Stimulated activated naive CD4-positive, alpha-beta T cell (primary cell): ENCODE measurements at places on chromosomes 11 and 22.

GRCh38 chr11:117426941-117427340 is 99.3 kb downstream of the CEP164 start:
- no peak for DNase-seq

GRCh38 chr11:429931-430456 is 11.8 kb downstream of the ANO9 start:
- no peak for DNase-seq

DNA sequence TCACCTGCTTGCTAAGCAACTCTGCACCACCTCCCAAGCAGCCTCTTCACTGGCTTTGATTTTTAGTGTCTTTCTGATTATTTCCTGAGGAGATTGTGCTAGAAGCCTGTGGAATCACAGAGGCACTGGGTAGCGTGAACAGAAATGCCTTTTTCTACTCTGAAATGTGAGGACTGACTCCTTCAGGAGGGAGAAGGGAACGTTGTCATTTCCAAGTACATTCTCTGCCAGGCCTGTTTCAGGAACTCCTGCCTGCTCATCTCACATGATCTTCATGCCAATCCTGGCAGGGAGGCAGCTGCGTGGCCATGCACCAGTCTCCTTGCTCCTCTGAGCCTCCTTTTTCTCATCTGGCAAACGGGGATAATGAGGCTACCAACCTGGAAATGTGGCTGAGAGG is 49.8 kb upstream of the PRDM11 start:
- no peak for DNase-seq

DNA sequence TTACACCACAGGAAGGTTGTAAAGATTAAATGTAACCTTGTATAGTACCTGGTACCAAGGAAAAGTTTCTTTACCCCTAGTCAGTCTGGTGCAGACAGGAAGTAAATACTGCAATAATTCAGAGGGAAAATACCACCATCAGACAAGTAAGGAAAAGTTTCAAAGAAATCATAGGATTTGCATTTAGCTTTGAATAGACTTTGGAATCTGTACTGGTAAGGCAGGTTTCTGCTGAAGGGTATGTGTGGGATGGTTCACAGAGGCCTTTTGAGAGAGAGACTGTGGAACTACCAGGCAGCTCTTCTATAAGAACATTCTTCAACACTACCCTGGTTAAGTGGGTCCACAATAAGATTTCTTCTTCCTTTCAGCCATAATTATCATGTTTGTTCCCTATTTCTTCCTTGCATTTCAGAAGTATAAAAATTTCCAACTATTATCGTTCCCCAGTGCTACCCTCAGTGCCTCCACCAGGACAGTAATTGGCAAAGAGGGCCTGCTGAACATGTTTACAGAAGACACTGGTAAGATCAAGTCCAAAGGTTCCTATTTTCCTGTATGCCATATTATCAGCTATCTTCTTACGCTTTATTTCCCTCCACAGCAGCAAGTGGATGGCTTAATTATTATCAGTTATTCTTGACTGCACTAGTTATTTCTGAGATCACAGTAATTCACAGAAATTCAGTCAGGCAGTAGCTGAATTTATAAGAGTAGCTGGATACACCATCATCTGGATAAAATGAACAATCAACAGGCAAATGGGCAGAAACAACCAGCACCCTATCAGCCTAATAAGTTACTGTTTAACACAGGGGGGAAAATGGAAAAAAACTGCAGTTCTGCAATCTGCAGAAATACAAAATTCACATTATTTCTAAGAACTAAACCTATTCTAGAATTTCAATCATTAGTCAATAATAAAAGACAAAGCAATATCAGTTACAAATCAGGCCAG is 48.5 kb downstream of the PITPNB start:
- no peak for DNase-seq

DNA sequence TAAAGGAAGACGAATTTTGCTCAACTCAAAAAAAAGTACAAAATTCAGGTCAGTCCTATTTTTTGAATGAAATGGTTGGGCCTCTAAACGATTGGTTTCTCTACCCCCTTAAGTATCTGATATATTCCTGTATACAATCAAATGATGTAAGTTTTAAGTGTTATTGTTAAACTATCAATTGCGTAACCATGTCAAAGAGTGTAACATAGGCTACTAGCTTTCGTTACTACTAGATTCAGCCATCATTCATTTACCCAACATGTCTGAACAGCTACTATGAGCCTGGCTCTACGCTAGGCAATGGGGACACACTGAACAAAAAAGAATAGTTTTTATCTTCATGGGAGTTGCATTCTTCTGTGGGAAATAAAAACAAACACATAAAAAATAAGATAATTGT is 3.3 kb downstream of the RAB6A start:
- no peak for DNase-seq

DNA sequence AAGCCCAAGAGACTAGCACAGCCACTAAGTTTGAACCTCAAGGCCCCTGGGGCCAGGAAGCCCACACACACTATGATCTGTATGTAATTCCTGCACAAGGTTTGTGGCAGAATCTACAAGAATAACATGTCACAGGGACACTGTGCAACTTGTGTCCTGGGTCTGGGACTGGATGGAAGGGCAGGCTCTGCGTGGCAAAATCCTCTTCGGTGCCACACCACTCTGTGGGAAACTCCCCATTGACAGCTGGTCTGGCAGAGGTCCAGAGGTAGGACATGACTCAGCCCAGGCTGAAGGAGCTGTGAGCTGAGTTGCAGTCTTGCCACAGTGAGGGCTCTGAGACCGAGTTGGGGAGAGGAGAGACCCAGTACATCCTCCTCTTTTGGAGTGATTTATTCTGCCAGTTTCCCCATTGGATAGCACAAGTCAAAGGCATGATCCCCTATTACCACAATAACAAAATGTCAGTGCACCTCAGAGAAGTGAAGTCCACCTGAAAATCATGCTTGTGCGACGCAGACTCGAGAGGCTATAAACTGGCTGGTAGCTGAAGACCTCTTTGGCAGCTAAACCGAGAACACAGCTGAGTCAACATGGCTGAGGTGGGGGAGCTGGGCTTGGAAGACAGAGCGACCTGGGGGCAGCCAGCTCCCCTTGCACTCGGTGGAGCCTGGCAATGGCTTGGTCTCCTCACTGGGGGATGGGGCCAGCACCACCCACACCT is 23.3 kb upstream of the SERPIND1 start:
- no peak for DNase-seq

DNA sequence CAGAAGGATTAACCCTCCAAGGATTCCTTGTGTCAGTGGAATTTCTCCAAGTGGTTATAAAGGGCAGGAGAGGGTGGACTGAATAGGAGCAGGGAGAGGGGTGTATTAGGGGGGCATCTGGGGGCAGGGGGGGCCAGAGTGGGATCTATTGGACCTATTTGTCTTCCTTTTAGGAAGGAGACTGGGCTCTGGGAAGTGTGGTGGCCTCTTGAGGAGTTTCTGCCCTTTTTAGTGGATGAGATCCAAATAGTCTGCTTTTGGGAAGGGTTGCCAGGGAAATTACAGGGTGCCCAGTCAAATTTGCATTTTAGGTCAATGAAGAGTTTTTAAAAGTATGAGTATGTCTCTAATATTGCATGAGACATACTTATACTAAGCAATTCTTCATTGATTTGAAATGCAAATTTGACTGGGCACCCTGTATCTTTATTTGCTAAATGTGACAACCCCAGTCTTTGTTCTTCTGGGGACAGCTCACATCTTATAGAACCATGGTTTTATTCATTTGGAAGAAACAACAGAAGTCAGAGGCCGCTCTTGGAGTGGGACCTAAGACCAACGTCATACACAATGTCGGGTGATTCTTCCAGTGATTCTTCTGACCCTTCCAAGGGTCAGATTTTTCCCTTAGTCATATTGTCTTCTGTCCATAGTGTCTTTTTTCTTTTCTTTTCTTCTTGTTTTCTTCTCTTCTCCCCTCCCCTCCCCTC is 429 bp upstream of the SLC22A6 start:
- DNase-seq, result no peak

- DNase-seq, result no peak
Observed at GRCh38 chr11:78391424-78391823, 26.2 kb downstream of the GAB2 start.

DNA sequence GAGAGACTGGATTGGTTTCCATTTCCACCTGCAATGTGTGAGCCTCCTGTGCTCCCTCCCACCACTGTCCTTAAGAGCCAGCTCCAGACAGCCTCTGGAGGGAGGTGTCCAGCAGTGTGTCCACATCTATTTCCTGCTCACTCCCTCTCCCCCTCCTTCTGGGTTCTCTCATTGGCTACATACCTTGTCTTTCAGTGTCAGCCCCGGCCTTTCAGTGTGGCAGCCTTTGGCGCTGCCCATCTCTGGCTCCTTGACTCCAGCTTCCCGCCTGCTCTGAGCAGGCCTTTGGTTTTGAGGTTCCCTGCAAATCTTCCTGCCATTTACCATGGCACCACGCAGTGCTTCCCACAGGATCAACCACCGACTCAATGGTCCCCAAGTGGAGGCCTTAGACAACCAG is 19.0 kb upstream of the PTPRJ start:
- no peak for DNase-seq

GRCh38 chr11:105719073-105719822 is 109.4 kb downstream of the GRIA4 start:
- DNase-seq, result no peak

DNA sequence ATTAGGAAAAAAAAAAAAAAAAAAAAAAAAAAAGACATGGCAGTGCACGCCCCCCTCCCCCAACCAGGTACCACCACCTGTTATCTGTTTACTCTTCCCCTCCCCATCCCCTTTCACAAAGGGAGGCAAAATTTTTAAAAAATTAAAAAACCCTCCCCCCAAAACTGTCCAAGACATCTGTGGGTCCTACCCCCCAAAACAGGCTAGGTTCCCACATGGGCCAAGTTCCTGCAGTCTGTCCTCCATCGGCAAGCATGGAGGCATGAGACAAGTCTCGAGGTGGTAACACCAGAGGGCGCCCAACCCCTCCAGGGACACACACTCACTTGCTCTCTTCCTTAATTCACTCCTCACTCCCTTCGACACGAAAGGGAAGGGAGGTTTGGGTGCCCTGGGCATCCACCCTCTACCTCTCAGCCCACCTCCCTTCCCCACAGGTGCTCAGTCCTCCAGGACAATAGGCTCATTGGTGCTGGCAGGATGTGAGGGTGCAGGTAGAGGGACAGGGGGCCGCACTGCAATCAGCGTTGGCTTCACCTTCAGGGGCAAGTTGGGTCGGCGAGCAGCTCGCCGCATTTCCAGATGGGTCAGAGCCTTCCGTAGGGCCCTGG is 2.2 kb upstream of the TUT1 start:
- DNase-seq, result peak; percentile 59

GRCh38 chr11:32511926-32512325 is 71.7 kb upstream of the EIF3M start:
- DNase-seq, result no peak

GRCh38 chr11:63999349-64000025 is 13.2 kb downstream of the OTUB1 start:
- peak; percentile 57 for DNase-seq

DNA sequence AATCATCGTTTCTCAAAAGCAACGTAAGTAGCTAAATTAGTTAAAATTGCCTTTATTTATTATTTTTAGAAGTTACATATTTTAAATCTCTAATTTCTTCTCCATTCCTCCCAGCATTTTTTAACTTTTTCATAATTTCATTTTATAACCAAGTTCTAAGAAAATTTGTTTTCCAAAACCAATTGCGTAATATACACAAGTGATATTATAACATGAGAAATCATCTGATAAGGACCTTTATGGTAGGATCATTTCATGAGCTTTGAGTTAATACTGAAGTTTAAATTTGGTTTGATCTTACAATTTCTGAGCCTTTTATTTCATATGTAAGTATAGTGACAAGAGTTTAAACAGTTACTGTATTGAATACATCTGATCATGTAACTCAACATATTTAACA is 27.7 kb upstream of the CARD18 start:
- no peak for DNase-seq

DNA sequence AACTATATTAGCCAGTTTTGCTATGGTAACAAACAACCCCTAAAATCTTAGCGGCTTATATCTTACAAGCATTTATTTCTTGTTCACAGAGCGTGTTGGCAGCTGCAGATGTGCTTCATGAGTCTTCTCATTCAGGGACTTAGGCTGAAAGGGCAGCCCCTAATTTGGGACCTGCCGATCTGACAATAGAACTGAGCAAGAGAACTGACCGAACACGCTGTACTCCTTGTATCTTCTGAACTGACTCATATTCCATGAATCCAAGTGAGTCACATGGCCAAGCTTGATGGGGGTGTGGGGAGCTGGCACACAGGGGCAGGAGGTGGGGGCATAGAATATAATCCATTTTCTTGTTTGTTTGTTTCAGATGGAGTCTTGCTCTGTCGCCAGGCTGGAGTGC is 481.7 kb upstream of the CADM1 start:
- no peak for DNase-seq

- no peak for DNase-seq
Observed at GRCh38 chr11:96275801-96276594, 67.0 kb downstream of the MAML2 start.

- DNase-seq, result no peak
Observed at GRCh38 chr11:11722861-11723260, 101.1 kb upstream of the GALNT18 start.

DNA sequence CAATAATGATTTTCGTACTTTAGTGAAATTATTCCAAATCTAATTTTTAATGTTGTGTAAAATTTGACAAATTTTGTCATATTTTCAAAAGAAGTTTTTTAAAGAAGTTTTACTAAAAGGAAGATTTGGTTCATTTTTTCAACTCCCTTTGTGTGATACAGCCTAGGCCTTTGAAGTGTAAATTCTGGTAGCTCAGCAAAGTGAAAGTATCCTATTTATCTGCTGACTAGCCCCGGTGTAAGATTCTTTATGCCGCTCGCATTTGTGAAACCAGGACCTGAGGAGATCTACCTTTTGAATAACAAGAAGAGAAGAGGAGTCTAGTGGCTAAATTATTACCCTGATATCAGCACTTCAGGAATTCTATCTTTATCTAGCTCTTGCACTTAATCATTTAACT is 177.4 kb downstream of the JRKL start:
- DNase-seq, result peak; percentile 46

GRCh38 chr22:22087854-22088657 is 105.5 kb upstream of the TOP3B start:
- no peak for DNase-seq

GRCh38 chr11:64122411-64123410 is 43.2 kb downstream of the MACROD1 start:
- DNase-seq, result no peak

- DNase-seq, result no peak
Observed at GRCh38 chr11:56906683-56907148, 82.0 kb upstream of the OR5AK2 start.

- no peak for DNase-seq
Observed at GRCh38 chr22:36279219-36279666, 26.3 kb downstream of the APOL1 start.

- no peak for DNase-seq
Observed at GRCh38 chr11:11004069-11004468, 146.2 kb upstream of the ZBED5 start.

GRCh38 chr11:34150494-34151151 is 45.2 kb downstream of the NAT10 start:
- DNase-seq, result no peak

DNA sequence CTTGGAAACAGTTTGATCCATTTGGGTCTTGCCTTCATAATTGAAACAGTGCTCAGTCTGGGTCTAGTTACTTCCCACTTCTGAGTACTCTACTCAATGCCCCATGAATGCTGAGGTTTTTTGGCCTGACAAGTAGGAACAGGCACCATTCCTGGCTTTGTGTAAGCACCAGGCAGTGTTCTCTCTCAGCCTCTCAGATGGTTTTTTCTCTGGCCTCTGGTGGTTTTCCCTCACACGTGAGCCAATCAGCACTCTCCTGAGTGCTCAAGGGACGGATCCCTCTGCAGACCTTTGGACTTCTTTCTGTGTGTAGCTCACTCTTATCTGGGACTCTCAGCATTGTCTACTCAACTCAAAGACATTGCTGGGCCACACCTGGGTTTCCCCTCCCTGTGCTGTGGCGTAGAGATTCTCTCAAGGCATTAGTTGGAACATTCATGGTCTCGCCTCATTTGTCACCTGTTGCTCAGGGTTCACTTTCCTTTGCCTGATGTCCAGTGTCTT is 21.3 kb downstream of the SIK2 start:
- DNase-seq, result no peak
